ENCODE measurements at places on chromosomes 1 and 21.

- no peak for DNase-seq
Measured at GRCh38 chr1:26148887-26149286, 10.0 kb upstream of the FAM110D start.

GRCh38 chr1:45491487-45492260 is 711 bp upstream of the TESK2 start:
- DNase-seq = no peak

DNA sequence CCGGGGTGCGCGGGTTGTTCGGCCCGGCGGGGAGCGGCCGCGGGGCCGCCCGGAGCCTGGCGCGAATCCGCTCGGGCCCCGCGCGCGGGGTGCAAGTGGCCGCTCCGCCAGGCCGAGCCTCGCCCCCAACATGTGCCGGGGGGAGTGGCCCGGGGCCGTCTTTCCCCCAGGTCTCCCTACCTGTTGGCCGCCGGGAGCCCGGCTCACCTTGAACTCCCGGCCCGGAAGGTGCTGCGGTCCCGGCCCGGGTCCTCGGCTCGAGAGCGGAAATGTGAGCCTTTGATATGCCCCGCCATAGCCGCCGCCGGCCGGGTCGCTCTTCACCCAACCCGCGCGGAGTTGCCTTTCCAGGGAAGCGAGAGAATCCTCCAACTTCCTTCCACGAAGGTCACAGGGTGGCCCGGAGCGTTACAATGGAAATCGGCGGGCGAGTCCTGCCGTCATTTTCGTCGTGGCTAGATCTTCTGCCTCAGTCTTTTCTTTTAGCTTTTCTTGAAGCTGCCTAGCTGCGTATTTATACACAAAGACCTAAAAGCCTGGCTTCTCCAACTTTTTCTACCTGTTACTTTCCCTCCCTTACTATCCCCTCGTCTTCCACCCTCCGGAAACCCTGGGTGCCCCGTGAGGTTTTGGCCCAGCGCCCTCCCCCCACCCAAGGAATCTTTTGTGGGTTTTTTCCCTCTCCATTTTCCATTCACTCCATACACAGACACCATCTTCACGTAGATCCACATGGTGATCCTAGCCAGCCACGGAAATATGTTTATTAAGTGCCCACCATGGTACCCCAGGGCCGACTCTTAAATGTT is 867 bp downstream of the PTGFRN start:
- DNase-seq = peak; percentile 68

DNA sequence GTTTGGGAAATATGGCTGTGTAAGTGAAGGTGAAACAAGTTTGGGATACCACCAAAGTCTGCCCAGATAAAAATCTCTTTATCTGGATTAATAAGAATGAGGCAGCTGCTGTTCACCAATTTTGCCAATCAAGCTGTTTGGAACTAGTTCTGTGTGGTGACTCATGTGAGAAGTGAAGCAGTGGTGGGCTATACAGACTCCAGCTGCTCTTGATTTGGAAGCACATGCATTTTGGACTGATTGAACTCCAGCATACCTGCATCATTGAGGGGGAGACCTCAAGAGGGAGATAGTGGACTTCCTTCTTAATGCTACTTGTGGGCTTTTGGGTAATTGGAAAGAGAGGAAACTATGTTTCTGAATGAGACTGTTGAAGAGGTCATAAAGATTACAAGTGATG is 99.2 kb upstream of the B3GALT2 start:
- DNase-seq = no peak

DNA sequence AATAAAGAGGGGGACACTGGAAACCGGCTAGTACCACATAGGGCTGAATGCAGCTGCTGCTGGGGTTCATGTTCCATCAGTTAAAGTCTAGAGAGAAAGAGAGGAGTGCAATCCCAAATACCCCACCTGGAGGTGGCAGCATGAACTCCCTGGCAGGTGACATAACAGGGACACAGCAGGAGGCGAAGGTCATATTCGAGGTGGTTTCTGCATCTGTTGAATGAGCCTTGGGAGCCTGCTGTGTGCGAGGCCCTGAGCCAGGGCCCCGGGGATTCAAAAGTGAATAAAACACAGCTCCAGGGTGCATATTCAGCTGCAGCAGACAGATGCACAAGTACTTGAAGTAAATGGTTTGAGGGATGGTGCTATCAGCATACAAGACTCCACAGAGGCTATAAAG is 456.8 kb downstream of the SETD4 start:
- no peak for DNase-seq

DNA sequence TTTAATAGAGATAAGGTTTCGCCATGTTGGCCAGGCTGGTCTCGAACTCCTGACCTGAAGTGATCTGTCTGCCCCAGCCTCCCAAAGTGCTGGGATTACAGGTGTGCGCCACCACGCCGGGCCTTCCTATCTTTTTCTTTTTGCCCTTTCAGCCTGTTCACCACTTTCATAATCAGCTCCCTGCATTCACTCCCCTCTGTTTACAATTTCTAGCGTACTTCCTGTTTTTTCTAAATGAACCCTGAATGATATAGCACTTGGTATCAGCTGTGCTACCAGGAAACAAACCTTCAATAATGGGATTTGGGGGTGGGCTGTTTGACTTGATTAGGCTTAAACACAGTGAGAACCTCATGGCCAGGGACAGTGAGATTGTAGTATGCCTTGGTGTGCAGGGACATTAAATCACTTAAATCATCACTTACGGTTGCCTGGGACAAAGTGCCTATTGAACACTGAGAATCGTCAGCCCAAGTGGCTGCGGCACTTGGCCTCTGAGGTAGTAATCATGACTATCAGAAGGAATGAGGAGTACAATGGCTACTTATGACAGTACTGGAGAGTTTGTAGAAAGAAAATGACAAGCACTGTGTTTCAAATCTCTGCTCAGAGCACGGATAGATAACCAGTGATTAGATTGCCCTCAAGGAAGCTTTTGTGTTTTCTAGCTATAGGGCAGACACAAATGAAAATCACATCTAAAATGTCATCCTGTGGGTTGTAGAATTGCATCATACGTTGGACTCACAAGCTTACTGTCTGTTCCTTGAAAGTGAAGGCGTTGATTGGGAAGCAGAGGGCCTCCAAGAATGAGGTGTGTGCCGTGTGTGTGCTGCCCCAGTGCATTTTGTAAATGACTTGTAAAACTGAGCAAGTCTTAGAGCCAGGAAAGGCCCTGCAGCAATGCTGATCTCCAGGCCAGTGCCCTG is 661.8 kb downstream of the MATN1 start:
- peak; percentile 60 for DNase-seq

DNA sequence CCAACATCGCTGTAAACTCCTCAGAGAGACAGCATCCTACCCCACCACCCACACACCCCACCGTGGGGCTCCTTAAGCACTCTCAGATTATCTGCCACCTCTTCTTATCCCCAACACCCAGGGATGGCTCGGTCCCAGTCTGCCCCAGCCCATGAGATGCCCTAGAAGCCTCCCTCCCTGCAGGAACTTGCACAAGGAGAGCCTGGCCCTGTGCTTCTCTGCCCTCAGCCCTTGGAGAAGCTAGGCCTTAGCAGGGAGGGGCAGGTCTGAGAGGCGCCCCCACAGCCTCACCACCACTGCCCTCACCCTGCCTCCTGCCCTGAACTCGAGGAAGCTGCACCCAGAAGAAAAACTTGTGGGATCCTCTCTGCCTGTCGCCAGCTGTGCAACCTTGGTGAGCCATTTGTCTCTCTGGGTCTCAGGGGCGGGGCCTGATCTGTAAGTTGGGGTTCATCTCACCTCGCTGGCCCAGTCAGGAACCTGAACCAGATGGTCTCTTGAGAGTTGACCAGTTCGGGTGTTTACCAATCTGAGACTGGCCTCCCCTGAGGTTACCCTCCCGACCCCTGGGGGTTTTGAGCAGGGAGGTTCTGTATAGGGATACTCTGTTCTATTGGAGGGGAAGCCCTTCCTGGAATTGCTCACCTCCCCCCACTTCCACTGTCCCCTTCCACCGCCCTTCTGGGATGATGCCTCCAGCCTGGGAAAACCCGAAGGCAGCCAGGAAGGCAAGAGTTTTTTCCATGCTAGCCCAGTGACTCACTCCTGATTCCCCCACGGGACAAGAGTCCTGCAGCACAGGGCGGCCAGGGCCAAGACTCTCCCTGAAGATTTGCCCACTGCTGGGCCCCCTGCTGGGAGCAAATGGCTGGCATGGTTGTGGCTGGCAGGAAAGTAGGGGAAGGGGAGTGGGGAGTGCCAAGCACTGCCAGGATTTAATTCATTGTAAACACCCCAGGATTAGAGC is at the start of gene S100A3:
Gene S100A3, minus strand, starts transcription at position 537 of the 967 bp plus-strand sequence. CDS start 773 bp downstream, outside the sequence.
- no peak for DNase-seq

DNA sequence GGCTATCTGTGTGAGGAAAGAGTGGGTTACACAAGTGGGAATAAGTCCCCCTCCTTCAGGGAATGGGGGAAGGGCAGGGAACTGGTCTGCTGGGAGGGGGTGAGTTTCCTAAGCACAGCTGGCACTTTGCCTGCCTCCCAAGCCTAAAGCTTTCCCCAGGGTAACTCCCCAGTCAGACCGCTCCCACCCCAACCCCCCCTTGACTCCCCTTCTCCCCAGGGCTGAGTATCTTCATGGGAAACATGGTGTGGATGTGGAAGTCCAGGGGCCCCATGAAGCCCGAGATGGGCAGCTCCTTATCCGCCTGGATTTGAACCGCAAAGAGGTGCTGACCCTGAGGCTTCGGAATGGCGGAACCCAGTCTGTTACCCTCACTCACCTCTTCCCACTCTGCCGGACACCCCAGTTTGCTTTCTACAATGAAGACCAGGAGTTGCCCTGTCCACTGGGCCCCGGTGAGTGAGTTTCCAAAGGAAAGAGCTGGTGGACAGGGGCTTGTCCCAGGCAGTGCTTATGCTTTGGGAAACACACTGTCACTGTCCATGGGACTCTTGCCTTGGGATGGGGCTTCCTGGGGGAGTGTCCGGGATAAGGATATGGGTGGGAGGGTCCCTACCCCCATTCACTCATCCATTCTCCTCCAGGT is 14.9 kb downstream of the MOV10 start:
- DNase-seq = no peak

- DNase-seq = no peak
Measured at GRCh38 chr1:214438530-214438929, 112.9 kb downstream of the PTPN14 start.

GRCh38 chr21:25637851-25638659 is 1.0 kb upstream of the JAM2 start:
- DNase-seq = no peak

DNA sequence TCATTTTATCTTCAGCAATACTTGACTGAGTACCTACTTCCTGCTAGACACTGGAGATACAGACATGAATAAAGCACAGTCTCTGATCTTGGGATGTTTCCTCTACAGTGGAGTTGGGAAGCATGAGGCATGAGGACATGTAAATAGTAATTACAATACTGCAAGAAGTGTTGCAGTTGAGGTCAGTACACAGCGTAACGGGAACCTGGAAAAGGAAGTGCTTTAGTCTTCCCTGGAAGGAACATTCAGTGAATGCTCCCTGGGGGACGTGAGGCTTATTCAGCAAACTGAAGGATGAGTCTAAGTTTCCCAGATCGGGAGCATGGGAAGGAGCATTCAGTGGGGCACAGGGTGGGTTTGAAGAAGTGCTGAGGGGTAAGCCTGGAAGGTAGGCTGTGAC is 112.4 kb downstream of the PIK3R3 start:
- peak; percentile 54 for DNase-seq

GRCh38 chr1:27542463-27543273 is 52.7 kb upstream of the WASF2 start:
- DNase-seq = peak; percentile 78

DNA sequence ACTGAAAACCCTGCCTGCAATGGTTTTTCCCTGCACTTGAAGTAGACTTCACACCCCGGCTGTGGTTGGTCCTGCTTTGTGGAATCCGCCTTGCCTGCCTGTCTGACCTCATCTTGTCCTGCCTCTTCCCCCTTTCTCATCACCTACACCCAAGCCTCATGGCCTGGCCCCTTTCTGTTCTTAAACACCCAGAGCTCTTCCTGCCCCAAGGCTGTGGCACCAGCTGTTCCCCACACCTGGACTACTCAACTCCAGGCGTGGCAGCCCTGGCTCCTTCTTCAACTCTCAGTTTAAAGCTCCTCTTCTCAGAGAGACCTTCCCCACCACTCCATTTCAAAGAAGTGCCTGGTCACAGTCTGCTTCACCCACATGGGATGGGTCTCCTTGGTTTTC is 27.0 kb downstream of the KIAA1614 start:
- no peak for DNase-seq

GRCh38 chr1:155760751-155761475 is 72.0 kb downstream of the DAP3 start:
- DNase-seq = no peak

DNA sequence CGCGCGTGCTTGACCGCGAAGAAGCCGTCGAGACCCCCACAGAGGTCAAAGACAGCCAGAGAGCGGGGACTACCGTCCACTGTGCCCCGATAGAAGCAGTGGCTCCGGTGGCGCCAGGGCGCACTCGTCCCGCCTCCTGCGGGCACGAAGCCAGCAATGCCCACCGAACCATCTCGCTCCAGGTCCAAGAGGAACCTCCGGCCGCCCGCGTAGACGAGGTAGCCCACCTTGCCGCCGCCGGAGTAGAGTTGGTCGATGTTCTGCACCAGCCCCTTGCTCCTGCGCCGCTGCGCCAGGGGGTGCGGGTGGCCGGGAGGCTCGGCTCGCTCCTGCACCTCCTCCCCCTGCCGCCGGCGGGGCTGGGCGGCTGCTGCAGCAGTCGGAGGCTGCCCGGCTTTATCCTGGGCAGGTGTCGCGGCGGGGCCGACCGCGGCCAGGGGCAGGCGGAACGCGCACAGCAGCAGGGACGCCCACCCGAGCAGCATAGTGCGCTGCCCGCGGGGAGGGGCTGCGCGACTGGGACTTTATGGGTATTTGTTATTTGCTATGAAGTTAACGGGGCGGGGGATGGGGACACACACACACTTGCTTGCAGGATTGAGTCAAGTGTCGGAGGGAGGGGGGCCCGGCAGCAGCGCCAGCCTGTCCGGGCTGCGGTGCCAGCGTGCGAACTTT is 844 bp downstream of the ADAMTS5 start:
- peak; percentile 22 for DNase-seq

- peak; percentile 43 for DNase-seq
Measured at GRCh38 chr1:89525169-89525855, 683 bp downstream of the LRRC8B start.

GRCh38 chr1:235098547-235098946 is 30.1 kb downstream of the TOMM20 start:
- DNase-seq = no peak

GRCh38 chr1:53303726-53304515 is 23.9 kb downstream of the LRP8 start:
- no peak for DNase-seq

- DNase-seq = no peak
Measured at GRCh38 chr1:1794999-1795398, 16.7 kb upstream of the NADK start.

Measured in suppressor macrophage (primary cell).